ENCODE measurements at places on chromosomes 12 and 14. TPM values are rescaled to one million over a fixed set of nuclear protein-coding genes. Genes with fewer than 3 reads are reported as not detected.

- no peaks in the 10 kb centered on the region for H3K27me3 ChIP-seq
- peaks cover 8% of the 10 kb centered on the region for H3K4me1 ChIP-seq
- H3K4me3 ChIP-seq = no peak overlapping the region
These were observed 381.5 kb upstream of the STXBP6 start for GRCh38 chr14:25431211-25432076.

DNA sequence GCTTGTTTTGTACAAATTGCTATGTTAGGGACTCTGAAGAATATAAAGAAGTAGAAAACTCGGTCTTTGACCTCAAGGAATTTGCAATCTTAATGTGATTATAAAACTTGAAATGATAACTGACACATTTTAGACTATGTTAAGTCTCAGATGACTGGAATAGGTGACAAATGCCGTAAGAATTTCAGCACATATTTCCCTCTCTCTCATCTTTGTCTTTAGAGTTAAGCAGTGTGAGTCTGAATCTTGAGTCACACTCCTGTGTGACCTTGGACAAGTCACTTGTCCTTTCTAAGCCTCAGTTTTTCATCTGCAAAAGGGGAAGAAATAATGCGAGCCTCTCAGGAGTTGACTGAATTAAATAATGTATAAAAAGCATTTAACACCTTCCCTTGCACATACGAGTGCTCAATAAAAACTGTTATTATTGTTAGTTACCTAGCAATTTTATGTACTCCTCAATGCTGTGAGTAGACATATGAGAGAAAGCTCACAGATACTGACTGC lies 103.7 kb downstream of the DYRK2 start:
- H3K27ac ChIP-seq = no peak overlapping the region
- H3K36me3 ChIP-seq = no peaks in the 10 kb centered on the region

GRCh38 chr14:22713631-22713950 lies 52.9 kb upstream of the OXA1L start:
- peaks cover 9% of the 10 kb centered on the region for H3K4me1 ChIP-seq
- no peak overlapping the region for H3K27ac ChIP-seq
- DNase-seq = no peak
- H3K36me3 ChIP-seq = no peaks in the 10 kb centered on the region
- peak overlapping the region; percentile 44 for H3K4me3 ChIP-seq

DNA sequence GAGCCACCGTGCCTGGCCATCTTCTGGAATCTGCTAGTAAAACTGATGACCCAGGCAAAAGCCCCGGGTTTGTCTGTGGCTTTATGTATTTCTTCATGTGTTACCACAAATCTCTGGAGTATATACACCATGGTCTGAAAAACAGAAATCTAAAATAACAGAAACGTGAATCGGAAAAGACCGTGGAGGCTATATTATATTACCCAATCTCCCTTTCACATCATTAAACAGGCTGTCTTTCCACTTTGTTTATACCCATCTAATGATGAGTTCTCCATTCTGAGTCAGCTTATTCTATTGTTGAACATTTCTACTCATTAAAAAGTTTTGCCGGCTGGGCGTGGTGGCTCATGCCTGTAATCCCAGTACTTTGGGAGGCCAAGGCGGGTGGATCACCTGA lies 9.5 kb upstream of the AJUBA start:
- H3K27me3 ChIP-seq = no peaks in the 10 kb centered on the region
- DNase-seq = no peak
- H3K4me3 ChIP-seq = no peak overlapping the region
- no peak overlapping the region for H3K27ac ChIP-seq
- no peaks in the 10 kb centered on the region for H3K36me3 ChIP-seq
- H3K4me1 ChIP-seq = 0 out of 2 replicates have a peak, but pooled peaks cover 3% of the 10 kb centered on the region

TSHR gene
- total RNA-seq = not detected

GRCh38 chr12:69252033-69252432 lies 12.7 kb downstream of the CPSF6 start:
- peaks cover 17% of the 10 kb centered on the region for H3K4me1 ChIP-seq
- no peaks in the 10 kb centered on the region for H3K27me3 ChIP-seq
- H3K27ac ChIP-seq = no peak overlapping the region
- peaks cover 28% of the 10 kb centered on the region for H3K36me3 ChIP-seq
- DNase-seq = no peak

TAS2R13 gene
- total RNA-seq = 6.1 TPM

PLEKHG7 gene
- total RNA-seq = not detected

Measured in GM23338 (cell line).